ENCODE measurements at places on chromosomes 11 and 22. TPM values are rescaled to one million over a fixed set of nuclear protein-coding genes. Genes with fewer than 3 reads are reported as not detected.

KCNJ5 gene
- total RNA-seq: not detected

MAML2 gene
- 23.4 TPM for total RNA-seq

OR5A1 gene
- total RNA-seq: not detected

UPB1 gene
- total RNA-seq: 0.40 TPM

KCNJ1 gene
- not detected for total RNA-seq

SCN3B gene
- total RNA-seq: not detected

CD44 gene
- 518 TPM for total RNA-seq

GRCh38 chr11:96307776-96308140 is 35.2 kb downstream of the MAML2 start:
- H3K27ac ChIP-seq: peak overlapping the region; percentile 36
- DNase-seq: no peak
- H3K36me3 ChIP-seq: peaks cover 24% of the 10 kb centered on the region
- no peak overlapping the region for H3K4me3 ChIP-seq
- peaks cover 48% of the 10 kb centered on the region for H3K4me1 ChIP-seq

DNA sequence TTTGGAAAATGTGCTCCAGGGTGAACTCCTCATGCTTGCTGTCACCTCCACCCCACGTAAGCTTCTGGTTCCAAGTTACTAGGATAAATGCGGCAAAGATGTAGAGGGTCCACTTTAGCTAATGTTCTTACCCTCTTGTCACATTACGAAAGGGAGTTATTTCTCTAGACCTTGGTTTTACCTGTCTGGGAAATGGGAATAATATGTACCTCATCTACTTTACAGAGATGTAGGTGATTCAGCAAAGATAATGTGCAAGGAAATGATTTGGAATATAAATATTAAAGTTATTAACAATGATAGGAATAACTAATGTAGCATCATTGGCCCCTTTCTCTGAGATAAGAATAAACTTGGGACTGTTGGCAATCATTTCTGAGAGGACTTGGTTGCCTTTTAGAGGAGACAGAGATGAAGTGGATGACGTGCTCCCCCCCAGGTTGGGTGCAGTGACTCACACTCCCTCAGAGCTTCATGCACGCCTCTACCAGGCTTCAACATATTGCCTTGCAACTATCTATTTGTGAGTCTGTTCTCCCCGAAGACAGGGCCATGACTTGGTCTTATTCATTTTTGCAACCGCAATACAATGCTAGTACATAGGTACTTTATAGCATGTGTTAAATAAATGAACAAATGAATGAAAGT is 97.1 kb downstream of the ME3 start:
- H3K4me1 ChIP-seq: no peaks in the 10 kb centered on the region
- H3K36me3 ChIP-seq: no peaks in the 10 kb centered on the region
- DNase-seq: no peak
- no peak overlapping the region for H3K27ac ChIP-seq
- no peak overlapping the region for H3K4me3 ChIP-seq

DNA sequence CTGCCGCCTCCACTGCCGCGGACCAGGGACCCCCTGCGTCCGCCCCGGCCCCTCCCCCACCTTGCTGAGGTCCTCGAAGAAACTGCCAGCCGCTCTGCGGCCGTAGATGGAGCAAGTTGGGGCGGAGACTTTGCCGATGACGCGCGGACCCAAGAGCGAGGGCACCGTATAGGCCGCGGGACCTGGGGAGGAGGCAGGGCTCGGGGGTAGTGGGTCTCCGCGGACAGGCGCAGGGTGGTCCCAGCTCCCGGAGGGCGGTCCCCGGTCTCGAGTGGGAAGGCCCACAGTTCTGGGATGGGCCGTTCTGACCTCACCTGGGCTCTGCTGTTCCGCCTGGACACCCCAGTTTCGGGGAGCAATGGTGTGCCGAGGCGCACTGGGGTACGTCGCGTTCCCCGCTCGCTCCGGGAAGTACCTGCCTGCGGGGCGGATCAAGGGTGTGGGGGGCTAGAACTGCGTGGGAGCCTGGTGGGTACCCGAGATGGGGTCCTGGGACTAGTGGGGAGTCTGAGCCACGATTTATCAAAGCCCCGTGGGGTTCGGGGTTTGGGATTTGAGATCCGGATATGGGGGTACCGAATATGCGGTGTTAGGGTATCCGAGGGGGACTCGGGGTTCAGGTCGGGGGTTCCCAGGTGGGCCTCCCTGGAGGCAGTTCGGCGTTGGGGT is 1.2 kb upstream of the TYMP start:
- peak; percentile 89 for DNase-seq
- H3K4me3 ChIP-seq: peak overlapping the region; percentile 96

DNA sequence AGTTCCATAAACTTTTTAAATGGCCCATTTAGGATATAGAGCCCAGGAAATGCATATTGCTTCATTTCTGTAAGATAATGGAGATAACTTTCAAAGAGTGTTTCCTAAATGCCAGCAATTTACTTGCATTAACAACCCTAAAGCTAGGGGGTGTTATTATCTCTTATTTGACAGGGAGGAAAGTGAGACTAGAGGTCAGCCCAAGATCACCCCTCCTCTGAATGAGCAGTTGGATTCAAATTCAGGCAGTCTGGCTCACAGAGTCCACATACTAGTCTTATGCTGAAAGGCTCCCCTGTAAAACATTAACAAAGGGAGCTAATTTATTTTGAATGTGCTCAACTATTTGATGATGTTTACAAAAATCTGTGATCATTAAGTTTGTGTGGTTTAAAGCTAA is 49.9 kb upstream of the TRIM77 start:
- H3K27ac ChIP-seq: no peak overlapping the region
- H3K36me3 ChIP-seq: no peaks in the 10 kb centered on the region
- H3K4me3 ChIP-seq: no peak overlapping the region
- no peaks in the 10 kb centered on the region for H3K4me1 ChIP-seq
- no peaks in the 10 kb centered on the region for H3K27me3 ChIP-seq

DNA sequence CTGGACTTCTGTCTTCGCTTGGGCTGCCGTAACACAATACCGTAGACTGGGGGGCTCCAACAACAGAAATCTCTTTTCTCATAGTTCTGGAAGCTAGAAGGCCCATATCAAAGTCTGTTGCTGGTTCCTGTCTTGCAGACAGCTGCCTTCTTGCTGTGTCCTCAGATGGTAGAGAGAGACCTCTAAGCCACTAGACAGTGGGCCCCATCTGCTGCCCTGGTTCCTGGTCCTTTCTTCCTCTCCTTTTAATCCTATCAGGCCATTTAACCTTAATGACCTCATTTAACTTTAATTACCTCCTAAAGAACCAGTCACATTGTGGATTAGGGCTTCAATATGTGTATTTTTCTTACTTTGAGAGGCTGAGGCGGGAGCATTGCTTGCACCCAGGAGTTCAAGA is 9.4 kb downstream of the CEP164 start:
- H3K36me3 ChIP-seq: peaks cover 14% of the 10 kb centered on the region
- no peaks in the 10 kb centered on the region for H3K27me3 ChIP-seq
- no peak overlapping the region for H3K4me3 ChIP-seq

- no peaks in the 10 kb centered on the region for H3K36me3 ChIP-seq
- H3K27ac ChIP-seq: no peak overlapping the region
- H3K4me1 ChIP-seq: no peaks in the 10 kb centered on the region
- DNase-seq: no peak
- no peak overlapping the region for H3K4me3 ChIP-seq
- H3K27me3 ChIP-seq: no peaks in the 10 kb centered on the region
Observed at GRCh38 chr22:45544588-45545170, 42.0 kb downstream of the FBLN1 start.

DNA sequence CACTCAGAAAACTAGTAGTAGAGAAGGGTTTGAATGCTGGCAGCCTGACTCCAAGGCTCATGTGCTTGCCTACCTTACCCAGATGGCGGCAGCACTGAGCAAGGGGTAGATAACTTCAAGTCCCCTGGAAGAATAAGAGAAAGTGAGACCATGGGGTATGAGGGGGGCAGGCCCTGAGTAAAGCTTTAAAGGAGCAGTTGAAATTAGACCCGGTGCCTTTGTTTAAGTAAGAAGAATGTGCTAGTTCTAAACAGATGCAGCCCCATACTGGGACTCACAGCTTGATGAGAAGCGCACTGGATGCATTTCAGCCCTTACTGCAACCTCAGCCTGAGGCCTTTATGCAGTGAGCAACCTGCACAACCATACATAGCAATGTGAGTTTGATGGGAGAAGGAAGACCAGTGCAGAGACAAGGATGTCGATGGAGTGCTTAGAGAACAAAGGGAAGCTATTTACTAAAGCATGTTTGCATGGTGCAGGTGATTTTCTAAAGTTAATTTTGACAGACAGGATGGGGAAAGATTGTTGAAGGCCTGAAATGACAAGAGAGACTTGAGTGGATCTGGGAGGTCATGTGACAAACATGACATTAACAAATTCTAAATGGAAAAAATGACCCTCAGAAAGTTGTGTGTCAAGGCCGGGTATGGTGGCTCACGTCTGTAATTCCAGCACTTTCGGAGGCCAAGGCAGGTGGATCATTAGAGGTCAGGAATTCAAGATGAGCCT is 27.1 kb upstream of the TMA7B start:
- DNase-seq: peak; percentile 62
- H3K36me3 ChIP-seq: peaks cover 48% of the 10 kb centered on the region
- peaks cover 55% of the 10 kb centered on the region for H3K4me1 ChIP-seq

DNA sequence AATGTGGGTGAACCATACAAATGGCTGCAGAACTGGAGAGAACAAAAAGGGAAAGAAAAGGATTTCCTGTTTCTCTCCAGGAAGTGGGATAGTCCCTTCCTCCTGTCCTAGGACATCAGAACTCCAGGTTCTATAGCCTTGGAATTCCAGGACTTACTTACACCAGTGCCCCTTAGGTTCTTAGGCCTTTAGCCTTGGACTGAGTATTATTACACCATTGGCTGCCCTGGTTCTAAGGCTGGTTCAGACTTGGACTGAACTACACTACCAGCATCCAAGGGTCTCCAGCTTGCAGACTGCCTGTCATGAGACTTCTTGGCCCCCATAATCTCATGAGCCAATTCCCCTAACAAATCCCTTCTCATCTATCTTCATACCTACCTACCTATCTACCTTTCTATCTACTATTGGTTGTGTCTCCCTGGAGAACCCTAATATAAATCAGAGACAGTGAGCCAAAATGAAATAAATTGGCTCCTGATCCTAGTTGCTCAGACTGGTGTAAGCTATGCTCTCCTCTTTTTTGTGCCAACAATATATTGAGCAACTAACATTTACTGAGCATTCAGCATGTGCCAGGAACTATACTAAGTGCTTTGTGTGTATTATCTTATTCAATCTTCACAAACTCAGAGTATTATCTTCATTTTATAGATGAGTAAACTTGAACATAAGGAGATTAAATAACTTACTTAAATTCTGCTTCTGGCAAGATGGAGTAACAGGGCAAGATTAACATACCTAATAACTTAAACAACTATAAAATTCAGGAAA is 303.7 kb downstream of the TTC28 start:
- peaks cover 2% of the 10 kb centered on the region for H3K36me3 ChIP-seq
- H3K4me3 ChIP-seq: no peak overlapping the region
- H3K27ac ChIP-seq: peak overlapping the region; percentile 4
- no peaks in the 10 kb centered on the region for H3K27me3 ChIP-seq

DNA sequence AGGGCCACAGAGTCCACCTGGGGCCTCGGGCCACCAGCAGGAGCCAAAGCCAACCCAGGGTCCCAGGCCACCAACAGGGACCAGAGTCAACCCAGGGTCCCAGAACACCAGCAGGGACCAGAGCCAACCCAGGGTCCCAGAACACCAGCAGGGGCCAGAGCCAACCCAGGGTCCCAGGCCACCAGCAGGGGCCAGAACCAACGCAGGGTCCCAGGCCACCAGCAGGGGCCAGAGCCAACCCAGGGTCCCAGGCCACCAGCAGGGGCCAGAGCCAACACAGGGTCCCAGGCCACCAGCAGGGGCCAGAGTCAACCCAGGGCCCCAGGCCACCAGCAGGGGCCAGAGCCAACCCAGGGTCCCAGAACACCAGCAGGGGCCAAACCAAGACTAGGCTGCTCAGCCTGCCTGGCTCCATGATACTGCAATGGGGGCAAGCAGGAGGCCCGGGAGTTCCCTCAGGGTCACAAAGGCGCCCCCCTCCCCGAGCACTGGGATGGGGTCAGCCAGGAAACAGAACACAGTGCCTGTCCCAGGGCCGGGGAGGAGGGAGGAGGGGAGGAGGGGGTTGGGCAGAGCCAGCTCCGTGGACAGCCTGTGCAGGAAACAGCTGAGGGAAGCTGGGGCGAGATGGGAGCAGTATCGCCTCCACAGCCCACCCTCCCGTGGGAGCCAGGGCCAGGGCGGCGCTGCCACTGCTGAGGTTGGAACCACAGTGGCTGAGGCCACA is 62.0 kb upstream of the PRR5 start:
- peaks cover 2% of the 10 kb centered on the region for H3K27me3 ChIP-seq
- H3K4me3 ChIP-seq: no peak overlapping the region
- H3K27ac ChIP-seq: no peak overlapping the region
- H3K4me1 ChIP-seq: no peaks in the 10 kb centered on the region
- no peak for DNase-seq

- H3K27ac ChIP-seq: peak overlapping the region; percentile 57
- H3K4me1 ChIP-seq: peaks cover 28% of the 10 kb centered on the region
- no peaks in the 10 kb centered on the region for H3K27me3 ChIP-seq
- peaks cover 5% of the 10 kb centered on the region for H3K36me3 ChIP-seq
Observed at GRCh38 chr22:37205046-37205445, 7.2 kb downstream of the SSTR3 start.

- no peaks in the 10 kb centered on the region for H3K36me3 ChIP-seq
- peaks cover 6% of the 10 kb centered on the region for H3K27me3 ChIP-seq
- no peak for DNase-seq
- H3K4me1 ChIP-seq: no peaks in the 10 kb centered on the region
- no peak overlapping the region for H3K4me3 ChIP-seq
Observed at GRCh38 chr11:32137869-32138268, 47.0 kb downstream of the RCN1 start.

GRCh38 chr11:15667127-15667725 is 552.5 kb downstream of the INSC start:
- H3K4me1 ChIP-seq: no peaks in the 10 kb centered on the region
- no peak for DNase-seq
- no peaks in the 10 kb centered on the region for H3K27me3 ChIP-seq
- H3K4me3 ChIP-seq: no peak overlapping the region

DNA sequence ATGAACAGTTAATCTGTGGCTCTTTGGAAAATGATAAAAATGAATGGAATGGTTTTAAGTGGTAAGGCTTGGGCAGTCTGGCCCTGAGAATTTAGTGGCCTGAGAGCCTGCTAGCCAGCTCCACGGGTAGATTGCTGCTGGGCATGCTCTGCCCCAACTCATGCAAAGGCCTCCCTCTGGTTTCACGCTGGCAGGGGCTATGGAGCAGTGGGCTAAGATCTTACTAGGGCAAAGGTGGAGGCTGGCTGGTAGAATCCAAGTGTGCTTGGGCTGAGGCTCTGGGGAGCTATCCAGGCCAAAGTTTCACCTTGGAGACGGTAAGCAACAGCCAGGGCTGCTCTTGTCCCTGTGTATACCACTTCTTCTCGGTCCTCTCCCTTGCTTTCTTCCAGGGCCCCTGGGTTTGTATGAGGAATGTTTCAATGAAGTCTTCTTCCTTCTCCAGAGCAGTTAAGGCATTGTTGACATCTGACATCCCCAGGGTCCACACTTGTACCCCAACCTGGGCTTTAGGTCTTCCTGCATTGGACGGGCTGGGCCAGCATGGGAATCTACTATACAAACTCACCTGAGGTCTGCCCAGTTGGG is 27.4 kb downstream of the UBE2L3 start:
- H3K27ac ChIP-seq: no peak overlapping the region
- peaks cover 51% of the 10 kb centered on the region for H3K36me3 ChIP-seq
- no peak for DNase-seq
- no peak overlapping the region for H3K4me3 ChIP-seq
- peaks cover 30% of the 10 kb centered on the region for H3K4me1 ChIP-seq

Data from activated CD4-positive, alpha-beta T cell treated with anti-CD3 and anti-CD28 coated beads, Interleukin-2, amount 10 ng/mL, durations not matched to agents 7 days and 5 days (primary cell).